Activated CD4-positive, alpha-beta T cell treated with anti-CD3 and anti-CD28 coated beads, Interleukin-2, amount 50 U/mL, for 48 hours (primary cell): ENCODE measurements at places on chromosomes 2 and 18.

GRCh38 chr2:59196491-59196890 lies 955.4 kb upstream of the FANCL start:
- no peak for DNase-seq

DNA sequence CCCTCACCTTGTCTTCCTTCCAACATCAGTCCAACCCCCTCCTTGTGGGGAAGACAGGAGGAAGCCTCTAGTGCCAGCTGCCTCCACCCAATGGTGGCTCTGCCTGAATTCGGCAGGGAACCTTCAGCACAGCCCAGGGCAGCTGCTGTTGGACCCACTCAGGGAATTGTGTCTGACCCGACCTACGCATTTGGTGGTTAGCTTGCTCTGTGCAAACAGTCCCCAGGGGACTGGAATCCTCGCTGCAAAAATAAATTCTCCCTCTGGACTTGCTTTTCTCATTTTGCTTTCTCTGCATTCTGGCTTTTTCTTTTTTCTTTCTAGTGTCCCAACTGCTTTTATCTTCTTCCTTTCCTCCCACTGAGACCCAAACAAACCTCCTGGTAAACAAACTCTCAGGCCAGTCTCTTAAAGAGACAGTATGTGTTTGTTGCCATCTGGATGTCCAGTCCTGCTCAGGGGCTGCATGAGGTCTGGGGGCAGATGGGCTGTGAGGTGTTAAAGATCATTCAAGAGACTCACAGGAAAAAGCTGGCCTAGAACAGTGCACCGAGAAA lies 137.7 kb upstream of the HAAO start:
- DNase-seq: no peak

GRCh38 chr2:13537771-13538349 lies 821.1 kb downstream of the TRIB2 start:
- DNase-seq: no peak

DNA sequence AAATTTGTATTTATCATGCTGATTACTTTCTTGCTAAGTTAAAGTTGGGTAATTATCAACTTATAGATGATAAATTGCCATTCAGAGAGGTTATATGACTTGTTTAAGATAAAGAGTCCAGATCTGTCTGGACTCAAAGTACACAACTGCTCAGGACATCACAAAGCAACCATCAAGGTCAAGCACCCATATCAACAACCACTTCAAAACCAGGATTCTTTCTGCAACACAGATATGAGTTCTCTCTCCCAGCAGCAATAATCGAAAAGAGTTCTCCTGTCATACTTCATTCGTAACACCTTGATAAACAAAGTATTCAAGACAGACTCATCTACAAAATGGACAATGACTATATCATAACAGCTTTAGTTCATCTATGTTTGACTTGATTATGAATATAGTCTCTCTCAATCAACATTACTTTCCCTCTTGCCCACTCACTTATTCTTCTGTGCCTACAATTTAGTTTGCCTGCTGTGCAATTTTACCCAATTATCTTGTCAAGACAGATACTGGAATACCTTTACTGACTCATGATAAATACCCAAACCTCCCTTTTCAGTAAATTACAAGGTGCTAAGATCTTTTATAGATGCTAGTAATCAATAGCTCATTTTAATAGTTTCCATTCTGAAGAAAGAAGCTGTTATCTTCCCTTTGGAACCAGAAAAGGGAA lies 281.8 kb downstream of the NBAS start:
- no peak for DNase-seq

DNA sequence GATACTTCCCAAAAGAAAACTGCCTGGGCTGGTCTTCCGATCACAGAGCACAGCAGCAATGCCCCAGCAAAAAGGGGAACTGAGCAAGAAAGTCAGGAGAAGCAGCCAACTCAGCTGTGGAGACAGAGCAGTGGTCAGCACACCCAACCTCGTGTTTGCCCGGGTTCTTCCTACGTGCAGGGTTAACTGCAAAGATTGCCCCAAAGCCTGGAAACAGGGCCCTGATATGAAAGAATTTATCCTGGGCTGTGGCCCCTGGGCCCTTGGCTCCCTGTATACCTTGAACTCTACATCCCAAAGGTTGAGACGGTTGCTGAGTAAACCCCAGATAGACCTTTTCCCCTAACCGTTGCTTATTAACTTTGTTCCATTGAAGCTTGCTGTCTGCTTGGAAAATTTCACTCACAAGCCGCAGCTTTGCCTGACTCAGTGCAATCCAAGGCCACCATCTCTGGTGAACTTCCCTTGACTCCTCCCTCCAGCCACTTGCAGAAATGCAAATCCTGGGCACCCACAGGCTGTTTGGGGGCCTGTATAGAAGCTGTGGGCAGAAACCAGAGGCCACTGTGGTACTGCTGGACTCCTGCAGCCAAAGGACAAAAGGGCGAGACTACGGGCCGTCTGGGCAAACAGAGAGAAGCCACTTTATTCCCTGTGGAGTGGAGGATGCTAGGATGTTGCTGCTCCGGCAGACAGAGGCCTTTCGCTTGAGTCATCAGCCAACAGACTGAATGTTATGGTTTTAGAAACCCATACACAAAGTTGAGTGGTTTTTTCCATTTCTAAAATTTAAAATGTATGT lies 18.2 kb downstream of the NRP2 start:
- DNase-seq: peak; percentile 52

- no peak for DNase-seq
These were observed 6.9 kb upstream of the POU3F3 start for GRCh38 chr2:104846786-104847585.

- no peak for DNase-seq
These were observed 33.3 kb downstream of the SPP2 start for GRCh38 chr2:234083572-234084348.

DNA sequence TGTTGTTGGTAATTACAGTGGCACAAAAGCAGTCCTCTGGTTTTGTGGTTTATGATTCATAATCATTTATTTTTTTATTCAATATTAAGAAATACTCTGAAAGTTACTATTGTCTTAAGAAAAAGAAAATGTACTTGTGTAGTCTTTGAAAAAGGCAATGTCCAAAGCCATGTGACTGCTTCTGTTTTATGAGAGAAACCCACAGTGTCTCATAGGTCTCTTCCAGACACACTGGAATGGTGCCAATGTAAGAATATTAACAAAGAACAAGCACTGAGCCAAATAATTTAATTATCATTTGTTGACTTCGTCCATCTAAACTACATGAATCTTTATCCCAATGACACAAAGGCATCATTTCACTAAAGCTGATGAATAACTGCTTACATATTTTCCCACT lies 62.5 kb downstream of the RPRM start:
- DNase-seq: no peak

DNA sequence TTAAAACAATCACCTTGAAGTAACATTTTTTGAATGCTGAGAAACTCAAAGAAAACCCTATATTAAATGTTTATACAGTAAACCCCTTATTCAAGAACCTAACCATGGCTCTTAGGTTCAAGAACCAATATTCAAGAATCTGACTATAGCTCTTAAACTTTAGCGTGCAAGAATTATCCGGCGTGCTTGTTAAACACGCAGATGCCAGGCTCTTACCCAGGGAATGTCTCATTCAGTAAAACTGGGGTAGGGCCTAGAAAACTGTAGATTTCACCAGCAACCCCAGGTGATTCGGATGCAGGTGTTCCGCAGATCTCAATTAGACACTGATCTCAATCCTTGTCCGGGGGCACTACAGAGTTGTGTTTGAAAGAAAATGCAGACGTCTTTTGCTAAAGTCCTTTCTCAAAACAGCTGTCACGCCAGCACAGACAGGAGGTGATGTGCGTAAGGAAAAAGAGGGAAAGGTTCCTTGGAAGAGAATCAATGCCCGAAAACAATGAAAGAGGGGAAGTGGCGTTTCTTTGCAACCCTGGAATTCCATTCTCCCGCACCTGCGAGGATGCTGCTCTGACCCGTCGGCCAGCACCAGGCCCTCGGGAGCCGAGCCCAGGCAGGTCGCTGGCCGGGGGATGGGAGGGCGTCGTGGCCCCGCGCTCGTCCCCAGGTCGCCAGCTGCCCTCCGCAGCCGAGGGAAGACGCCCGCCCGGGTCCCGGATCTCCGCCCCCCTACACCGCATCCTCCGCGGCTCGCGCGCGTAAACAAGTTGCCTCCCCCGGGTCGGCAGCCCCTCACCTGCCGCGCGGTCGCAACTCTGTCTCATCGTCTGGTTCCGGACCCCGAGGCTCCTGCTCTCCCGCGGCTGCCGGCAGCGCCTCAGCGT lies 851 bp downstream of the EIF2AK3 start:
- DNase-seq: peak; percentile 41

- peak; percentile 2 for DNase-seq
These were observed 12.3 kb upstream of the NEU4 start for GRCh38 chr2:241796610-241797138.

- DNase-seq: peak; percentile 25
These were observed 35.3 kb downstream of the NHEJ1 start for GRCh38 chr2:219125225-219125885.

- DNase-seq: no peak
These were observed 1.4 kb upstream of the MALT1 start for GRCh38 chr18:58669731-58670378.

GRCh38 chr2:182845794-182846417 lies 20.5 kb downstream of the FRZB start:
- no peak for DNase-seq

- DNase-seq: peak; percentile 66
These were observed 558 bp downstream of the TTC39C start for GRCh38 chr18:24014986-24015638.

DNA sequence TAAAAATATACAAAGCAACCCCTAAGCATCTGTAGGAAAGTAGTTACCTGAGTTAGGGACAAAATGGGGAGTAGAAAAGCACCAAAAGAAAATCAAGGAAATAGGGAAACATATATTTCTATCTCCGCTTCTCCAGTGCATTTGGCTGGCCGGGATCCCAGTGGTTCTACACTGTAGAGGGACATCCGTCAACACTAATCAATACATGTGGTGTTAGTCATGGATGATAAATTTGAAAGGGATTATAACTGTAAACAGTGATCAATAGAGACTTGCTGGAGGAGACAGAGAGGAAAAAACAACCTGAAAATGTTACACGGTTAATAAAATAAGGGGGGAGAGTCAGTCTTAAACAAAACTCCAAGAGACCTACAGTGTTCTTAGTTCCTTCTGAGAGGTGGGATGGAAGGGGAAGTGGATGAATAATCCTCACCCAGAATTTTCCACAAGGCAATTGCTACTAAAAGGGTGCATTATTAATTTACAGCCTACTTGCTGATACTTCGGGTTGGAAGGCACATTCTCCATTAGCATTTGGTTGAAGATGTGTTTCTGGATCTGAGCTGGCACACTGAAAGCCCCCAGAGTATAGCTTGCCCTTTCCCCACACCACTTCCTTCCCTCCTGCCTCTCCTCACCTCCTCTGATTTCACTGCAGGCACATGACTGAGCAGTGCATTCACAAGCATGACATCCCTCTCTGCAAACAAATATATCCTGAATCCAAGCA lies 530.0 kb downstream of the BCL11A start:
- no peak for DNase-seq
